Stomach (tissue), 19 donors: ENCODE measurements at places on chromosomes 1 and 21. TPM values are rescaled to one million over a fixed set of nuclear protein-coding genes. Genes with fewer than 3 reads are reported as not detected.

DMBX1 gene
- polyA plus RNA-seq: not detected

TRIM46 gene
- 0.68 TPM for polyA plus RNA-seq

GRIK1 gene
- polyA plus RNA-seq: not detected

GRCh38 chr1:153678519-153679336 lies at the start of gene NPR1:
Gene NPR1 (plus strand): TSS chr1:153678688. CDS start chr1:153679109, 421 bp downstream.
- peaks cover 23% of the 10 kb centered on the region for H3K4me1 ChIP-seq
- H3K27ac ChIP-seq: peak within 1 kb of the TSS; percentile 33
- DNase-seq: peak; percentile 40
- H3K36me3 ChIP-seq: no peaks in the 10 kb centered on the region

GRCh38 chr1:151344291-151344690 lies 2.8 kb downstream of the RFX5 start:
- DNase-seq: no peak
- no peaks in the 10 kb centered on the region for H3K27me3 ChIP-seq
- peaks cover 37% of the 10 kb centered on the region for H3K36me3 ChIP-seq
- no peak overlapping the region for H3K4me3 ChIP-seq

- peak; percentile 76 for DNase-seq
- H3K4me3 ChIP-seq: peak overlapping the region; percentile 16
- H3K36me3 ChIP-seq: no peaks in the 10 kb centered on the region
- H3K27ac ChIP-seq: peak overlapping the region; percentile 60
- H3K27me3 ChIP-seq: no peaks in the 10 kb centered on the region
Observed at GRCh38 chr1:9317591-9318417, 25.1 kb downstream of the SPSB1 start.

DNA sequence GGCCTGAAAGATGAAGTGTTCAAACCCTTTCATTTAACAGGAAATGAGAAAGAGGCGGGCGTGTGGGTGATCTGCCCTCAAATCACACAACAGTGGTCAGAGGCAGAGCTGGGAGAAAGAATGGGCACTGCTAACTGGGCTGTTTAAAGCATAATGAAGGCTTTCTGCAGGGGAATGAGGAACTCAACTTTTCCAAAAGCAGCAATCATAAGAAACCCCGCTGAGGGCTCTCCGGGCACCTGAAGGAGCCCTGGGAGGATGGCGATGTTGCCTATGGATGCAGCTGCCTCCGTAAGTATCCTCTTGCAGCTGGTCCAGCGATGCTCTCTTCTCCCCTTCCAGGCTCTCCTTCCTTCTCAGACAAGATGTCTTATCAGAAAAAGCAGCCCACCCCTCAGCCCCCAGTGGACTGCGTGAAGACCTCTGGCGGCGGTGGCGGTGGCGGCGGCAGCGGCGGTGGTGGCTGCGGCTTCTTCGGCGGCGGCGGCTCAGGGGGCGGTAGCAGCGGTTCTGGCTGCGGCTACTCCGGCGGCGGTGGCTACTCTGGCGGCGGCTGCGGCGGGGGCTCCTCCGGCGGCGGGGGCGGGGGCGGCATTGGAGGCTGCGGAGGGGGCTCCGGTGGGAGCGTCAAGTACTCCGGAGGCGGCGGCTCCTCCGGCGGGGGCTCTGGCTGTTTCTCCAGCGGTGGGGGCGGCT lies 1.2 kb downstream of the LORICRIN start:
- peak; percentile 46 for DNase-seq
- H3K4me1 ChIP-seq: peaks cover 13% of the 10 kb centered on the region
- H3K27ac ChIP-seq: no peak overlapping the region
- H3K27me3 ChIP-seq: peaks cover 45% of the 10 kb centered on the region

GRCh38 chr1:227889863-227890405 lies 57.8 kb downstream of the WNT9A start:
- peak; percentile 19 for DNase-seq
- H3K36me3 ChIP-seq: no peaks in the 10 kb centered on the region
- H3K27me3 ChIP-seq: peaks cover 15% of the 10 kb centered on the region
- H3K4me1 ChIP-seq: peaks cover 25% of the 10 kb centered on the region
- H3K4me3 ChIP-seq: no peak overlapping the region
- no peak overlapping the region for H3K27ac ChIP-seq

HIVEP3 gene
- 2.9 TPM for polyA plus RNA-seq

GRCh38 chr1:81949421-81949820 lies 148.7 kb downstream of the ADGRL2 start:
- no peak for DNase-seq
- H3K27ac ChIP-seq: no peak overlapping the region
- peaks cover 14% of the 10 kb centered on the region for H3K4me1 ChIP-seq
- H3K36me3 ChIP-seq: no peaks in the 10 kb centered on the region

- peak; percentile 23 for DNase-seq
- H3K4me1 ChIP-seq: peaks cover 4% of the 10 kb centered on the region
- H3K36me3 ChIP-seq: no peaks in the 10 kb centered on the region
- no peak overlapping the region for H3K27ac ChIP-seq
- no peak overlapping the region for H3K4me3 ChIP-seq
Observed at GRCh38 chr1:43134068-43134467, 38.0 kb downstream of the EBNA1BP2 start.

DNA sequence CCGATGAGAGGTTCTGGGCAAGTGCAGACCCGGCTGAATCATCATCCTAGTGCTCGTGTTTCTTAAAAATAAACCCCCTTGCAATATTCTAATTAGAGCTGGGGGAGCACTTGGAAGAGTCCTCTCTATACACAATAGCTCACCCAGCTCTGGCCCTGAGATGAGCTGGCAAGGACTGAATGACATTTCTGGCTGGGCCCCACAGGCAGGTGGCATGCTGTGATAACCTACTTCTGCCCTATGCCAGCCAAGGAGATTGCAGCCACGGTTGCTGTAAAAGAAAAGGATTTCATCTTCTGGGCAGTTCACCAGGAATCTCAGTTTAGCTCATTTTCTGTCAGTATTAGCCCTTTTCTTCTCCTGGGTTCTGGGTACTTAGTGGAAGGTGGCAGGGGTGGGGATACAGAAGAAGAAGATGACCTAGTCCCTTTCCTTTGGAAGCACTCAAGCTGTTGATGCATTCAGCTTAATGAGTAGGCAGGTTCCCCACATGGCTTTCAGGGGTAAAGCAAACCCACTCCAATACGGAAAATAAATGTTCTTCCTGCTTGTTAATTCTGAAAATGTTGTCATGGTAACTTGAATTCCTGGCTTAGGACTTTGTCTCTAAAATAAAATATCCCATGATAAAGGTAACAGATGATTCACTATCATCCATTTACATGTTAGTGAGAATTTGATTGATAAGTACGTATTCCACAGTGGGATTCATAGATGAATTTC lies 32.2 kb downstream of the VASH2 start:
- peaks cover 14% of the 10 kb centered on the region for H3K4me1 ChIP-seq
- H3K27ac ChIP-seq: no peak overlapping the region
- no peaks in the 10 kb centered on the region for H3K36me3 ChIP-seq

DNA sequence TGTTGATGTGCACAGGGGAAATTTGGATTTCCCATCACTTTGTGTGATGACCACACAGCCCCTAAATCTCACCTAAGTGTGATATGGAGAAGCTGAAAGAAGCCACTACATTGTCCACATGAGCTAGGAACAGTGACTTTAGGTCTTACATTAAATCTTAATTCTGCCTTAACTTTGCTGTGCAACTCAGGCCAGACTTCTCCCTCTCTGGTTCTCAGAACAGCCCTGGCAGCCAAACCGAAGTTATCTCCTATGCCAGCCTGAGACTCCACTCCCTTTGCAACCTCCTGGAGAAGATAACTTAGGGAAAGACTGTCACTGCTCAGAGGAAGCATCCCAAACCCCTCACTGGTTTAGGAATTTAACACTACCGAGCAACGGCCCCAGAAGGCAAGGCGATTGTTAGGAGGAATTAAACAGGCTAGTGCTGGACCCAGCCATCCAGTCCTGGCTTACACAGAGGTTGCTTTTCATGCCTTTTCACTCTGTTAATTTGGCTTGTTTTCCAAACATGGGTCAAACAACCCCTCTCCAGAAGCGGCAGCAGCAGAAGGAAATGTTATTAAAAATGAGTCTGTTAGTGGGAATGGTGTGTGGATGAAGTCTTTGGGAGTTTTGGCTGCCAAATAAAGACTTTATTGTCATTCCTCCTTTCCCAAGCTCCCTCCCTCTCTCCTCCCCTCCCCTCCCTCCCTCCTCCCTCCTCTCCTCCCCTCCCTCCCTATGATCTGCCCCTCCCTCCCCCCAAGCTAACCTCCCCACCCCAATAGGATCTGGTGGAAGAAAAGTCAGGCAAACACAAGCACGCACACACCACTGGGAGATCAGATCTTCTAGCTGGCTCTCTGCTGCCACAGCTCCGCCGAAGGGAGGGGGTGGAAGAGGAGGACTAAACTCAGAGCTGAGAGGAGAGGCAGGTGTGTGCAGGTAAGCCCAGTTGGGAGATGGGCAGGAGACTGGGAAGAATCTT lies at the start of gene PRELP:
Gene PRELP, plus strand, starts transcription at position 795 of the 970 bp plus-strand sequence. CDS start 7,379 bp downstream, outside the sequence.
- peak; percentile 85 for DNase-seq
- peak within 1 kb of the TSS; percentile 30 for H3K4me3 ChIP-seq

DNA sequence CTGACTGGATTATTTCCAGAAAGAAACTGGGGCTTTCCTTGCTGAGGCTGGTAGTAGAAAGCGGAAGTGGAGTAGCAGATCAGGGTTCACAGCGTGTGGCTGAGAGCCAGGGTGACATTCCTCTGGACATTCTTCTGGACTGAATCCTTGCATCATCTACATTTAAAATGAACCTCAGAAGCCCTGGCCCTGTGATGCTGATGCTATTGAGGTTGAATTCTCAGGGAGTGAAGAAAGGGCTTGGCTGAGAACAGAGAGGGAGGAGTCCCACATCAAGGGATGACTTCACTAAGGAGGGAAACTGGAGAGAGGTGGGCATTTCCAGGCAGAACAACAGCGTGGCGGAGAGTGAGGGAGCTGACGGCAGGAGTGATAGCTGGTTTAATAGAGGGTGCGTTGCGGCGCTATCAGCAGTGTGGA lies 102.3 kb upstream of the LMO4 start:
- H3K36me3 ChIP-seq: no peaks in the 10 kb centered on the region
- H3K4me1 ChIP-seq: no peaks in the 10 kb centered on the region
- peak overlapping the region; percentile 20 for H3K27ac ChIP-seq
- no peak overlapping the region for H3K4me3 ChIP-seq
